ENCODE measurements at places on chromosomes 11 and 22. TPM values are rescaled to one million over a fixed set of nuclear protein-coding genes. Genes with fewer than 3 reads are reported as not detected.

HOATZ gene
- not detected for total RNA-seq

SYT8 gene
- total RNA-seq, result not detected

DNA sequence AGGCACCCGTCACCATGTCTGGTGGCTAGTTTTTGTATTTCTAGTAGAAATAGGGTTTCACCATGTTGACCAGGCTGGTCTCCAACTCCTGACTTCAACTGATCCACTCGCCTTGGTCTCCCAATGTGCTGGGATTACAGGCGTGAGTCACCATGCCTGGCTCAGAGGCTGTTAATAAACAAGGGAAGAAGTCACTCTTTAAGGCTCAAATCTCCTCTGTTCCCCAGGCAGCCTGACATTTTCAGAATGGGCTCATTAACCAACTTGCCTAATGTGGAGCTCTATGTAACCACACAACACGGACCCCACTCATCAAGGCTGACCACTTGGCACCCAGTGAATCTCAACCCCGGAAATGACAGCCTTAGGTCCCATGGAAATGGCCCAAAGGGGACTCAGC is 24.1 kb downstream of the APOL3 start:
- DNase-seq, result no peak

GRCh38 chr11:79062814-79063762 is 377.7 kb downstream of the TENM4 start:
- no peak for DNase-seq

DNA sequence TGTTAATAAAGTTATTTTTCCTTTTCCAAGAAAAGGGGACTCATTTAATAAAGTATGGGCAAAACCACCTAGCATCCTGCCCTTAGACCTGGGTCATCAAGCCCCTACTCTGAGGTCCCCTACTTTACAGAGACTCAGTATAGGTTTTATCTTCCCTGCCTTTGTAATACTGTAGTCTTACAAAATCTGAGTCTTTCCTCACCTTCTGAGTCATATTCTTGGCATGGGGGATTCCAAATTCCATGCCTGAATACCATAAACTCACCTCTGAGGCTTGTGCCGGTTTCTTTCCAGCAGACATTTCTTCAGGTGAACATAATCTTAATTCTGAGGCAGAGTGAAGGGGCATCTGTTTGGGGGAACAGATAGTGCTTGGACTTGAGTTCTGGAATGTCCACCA is 282.5 kb downstream of the KCNA4 start:
- DNase-seq, result no peak

DNA sequence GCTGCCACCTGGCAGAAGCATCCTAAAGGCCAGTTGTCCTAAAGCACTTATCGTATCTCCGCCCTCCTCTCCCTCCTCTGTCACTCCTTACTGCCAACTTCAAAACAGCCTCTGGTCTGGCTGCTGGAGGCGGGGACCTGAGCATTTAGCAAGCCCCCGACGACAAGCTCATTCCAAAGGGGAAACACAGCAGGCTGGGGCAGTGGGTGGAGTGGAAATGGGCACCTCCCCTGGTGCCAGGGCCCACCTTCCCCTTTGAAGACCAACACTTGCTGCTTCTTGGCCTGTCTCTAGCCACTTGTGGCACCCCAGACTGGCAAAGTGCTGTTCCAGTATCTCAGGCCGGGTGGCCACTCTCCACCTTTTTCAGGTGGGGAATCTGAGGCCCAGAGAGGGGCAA is 3.6 kb downstream of the MAP3K11 start:
- DNase-seq, result no peak

SMIM35 gene
- not detected for total RNA-seq

- no peak for DNase-seq
These were observed 22.2 kb upstream of the RAG2 start for GRCh38 chr11:36620246-36620645.

GRCh38 chr11:121533601-121534000 is 80.8 kb upstream of the SORL1-AS1 start:
- DNase-seq, result no peak

DNA sequence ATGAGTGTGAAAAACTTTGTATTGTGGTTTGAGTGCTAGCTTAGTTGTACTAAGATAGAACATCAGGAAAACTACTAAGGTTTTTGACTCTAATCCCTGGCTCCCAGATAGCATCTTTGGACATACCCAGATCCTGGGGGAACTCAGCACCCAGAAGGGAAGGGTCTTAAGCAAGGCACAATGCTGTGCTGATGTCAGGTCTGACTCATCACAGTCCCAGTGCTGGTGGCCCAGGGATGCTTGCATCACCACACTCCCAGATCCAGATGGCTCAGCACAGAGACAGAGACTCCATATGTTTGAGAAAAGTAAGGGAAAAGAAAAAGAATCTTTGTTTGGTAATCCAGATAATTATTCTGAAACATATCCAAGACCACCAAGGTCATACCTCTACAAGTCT is 18.3 kb upstream of the OR56A3 start:
- no peak for DNase-seq

DNA sequence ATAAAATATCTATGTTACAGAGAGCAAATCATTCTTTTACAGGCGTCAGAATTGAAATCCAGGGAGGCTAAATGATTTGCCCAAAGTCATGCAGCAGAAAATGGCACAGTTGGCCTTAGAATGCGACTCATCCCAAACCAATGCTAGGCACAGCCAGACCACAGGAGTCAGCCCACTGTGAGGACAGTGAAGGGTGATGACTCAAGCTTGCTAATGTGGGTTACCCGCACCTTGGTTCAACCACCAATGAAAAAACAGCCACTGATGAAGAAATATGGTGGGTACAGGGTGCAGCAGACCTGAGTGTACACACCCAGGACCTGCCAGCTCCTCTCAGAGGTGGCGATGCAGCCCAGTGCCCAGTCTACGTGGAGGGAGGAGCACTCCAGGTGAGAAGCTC is 89.7 kb downstream of the ZC3H12C start:
- no peak for DNase-seq

RIMBP3B gene
- total RNA-seq, result 0.05 TPM

DNA sequence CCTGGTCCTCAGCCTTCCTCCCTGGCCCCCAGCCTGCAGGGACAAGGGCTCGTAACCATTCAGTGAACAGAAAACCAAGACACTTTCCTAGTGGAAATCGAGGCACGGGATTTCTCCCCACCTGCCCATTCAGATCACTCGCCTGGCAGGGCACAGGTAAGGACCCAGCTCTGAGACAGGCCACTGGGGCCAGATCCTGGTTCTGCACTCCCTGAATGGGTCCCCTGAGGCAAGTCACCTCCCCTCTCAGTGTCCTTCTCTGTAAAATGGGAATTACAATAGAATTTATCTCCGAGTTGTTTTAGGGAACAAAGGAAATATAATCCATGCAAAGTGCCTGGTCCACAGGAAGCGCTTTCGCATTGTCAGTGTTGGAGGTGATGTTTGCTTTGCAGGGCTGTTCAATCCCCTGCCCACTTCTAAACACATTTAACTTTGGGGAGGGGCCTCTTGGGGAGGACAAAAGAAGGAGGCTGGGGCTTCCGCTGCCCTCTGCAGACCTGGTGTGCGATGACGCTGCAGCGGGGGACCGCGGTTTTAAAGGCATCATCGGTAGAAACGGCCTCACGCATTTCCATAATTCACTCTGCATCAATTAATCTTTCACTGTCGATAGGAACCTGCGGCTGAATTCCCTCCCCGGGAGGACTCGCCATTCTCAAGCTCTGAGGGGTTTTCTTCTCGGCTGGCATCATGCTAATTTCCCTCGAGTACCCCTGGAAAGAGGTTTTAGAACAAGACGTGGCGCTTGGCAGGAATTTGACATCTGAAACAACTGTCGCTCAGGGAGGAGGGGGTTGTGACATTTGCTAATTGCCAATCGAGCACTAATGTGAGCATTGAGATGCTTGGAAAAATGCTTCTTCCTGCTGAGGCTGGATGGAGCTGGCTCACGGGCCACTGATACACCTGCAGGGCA is 70.4 kb upstream of the FGF3 start:
- peak; percentile 11 for DNase-seq

DEFB131B gene
- not detected for total RNA-seq

DNA sequence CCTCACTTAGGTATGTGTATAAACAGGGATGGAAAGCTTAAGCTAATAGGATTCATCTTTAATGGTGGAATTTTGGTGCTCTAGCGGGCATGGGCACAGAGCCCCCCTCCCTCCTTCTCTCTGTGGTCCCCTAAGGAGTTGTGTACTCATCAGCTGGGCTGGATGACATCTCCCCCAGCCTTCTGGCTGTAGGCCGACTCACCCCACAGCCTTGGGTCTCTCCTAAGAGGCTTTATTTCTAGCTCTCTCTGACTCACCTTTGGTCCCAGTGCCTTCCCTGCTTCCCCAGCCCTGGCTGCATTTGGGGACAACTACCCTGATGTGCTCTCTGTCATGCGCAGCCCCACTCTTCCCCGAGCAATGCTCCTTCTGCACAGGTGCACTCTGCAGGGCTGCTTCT is 26.9 kb downstream of the SLC6A5 start:
- DNase-seq, result no peak
